Left renal pelvis (tissue), 4 donors: ENCODE measurements at places on chromosomes 5 and 9. TPM values are rescaled to one million over a fixed set of nuclear protein-coding genes. Genes with fewer than 3 reads are reported as not detected.

LHX6 gene
- 1.8 TPM for polyA plus RNA-seq

SIT1 gene
- polyA plus RNA-seq: 0.32 TPM

NPR2 gene
- 55.5 TPM for polyA plus RNA-seq

RAB3C gene
- polyA plus RNA-seq: 2.3 TPM

FRMPD1 gene
- polyA plus RNA-seq: 0.82 TPM

RAI14 gene
- 111 TPM for polyA plus RNA-seq

AIF1L gene
- 21.4 TPM for polyA plus RNA-seq

SPINK4 gene
- polyA plus RNA-seq: not detected

SH3GL2 gene
- polyA plus RNA-seq: 4.8 TPM

UBE2R2 gene
- polyA plus RNA-seq: 61.7 TPM

NCS1 gene
- 25.9 TPM for polyA plus RNA-seq

PRRX2 gene
- polyA plus RNA-seq: 1.8 TPM

LCP2 gene
- 7.4 TPM for polyA plus RNA-seq

TEX48 gene
- polyA plus RNA-seq: not detected

PIP5K1B gene
- 7.6 TPM for polyA plus RNA-seq
